ENCODE measurements at places on chromosomes 5 and 9.

- DNase-seq = no peak
These were observed 282.7 kb upstream of the POU5F2 start for GRCh38 chr5:94024101-94024500.

DNA sequence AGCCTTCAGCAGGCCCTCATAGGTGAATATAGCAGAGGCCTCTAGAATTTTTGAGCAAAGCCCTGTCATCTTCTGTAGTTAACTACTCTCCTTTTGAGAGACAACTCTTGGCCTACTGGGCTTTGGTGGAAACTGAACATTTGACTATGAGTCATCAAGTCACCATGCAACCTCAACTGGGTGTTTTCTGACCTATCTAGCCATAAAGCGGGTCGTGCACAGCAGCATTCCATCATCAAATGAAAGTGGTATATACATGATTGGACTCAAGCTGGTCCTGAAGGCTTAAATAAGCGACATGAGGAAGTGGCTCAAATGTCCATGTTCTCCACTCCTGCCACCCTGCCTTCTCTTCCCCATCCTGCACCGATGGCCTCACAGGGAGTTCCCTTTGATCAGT, 1115.5 kb downstream of the TAF11L14 start:
- DNase-seq = no peak

- DNase-seq = no peak
These were observed 817.1 kb downstream of the TLR4 start for GRCh38 chr9:118521261-118521660.

DNA sequence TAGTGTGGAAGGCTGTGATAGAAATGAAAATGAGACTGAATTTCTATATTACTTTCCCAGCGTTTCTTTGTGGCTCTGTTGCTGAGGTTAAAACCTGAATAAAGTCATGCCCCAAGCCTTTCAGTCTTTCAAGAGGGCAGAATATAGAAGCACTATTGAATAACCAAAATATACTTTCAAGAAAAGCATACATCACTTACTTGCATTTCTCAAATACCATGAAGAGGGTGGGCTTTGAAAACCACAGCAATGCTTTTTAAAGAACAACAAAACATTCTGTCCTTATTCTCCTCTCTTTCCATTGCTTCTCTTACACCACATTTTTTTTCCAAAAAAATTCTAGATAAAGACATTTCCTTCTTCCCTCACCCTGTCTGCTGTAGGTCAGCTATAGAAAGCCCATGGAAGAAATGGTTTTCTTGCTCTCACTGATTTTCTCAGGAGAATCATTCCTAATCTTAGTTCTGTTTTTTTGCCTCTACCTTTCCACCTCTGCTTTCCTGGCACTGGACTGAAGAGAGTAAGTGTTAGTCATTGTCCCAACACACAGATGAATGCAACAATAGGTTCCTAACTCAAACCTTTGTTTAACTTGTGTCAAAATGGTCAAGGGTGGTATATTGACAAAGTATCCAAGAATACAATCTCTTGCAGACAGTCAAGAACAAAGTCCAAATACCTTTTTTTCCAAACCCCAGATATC, 51.6 kb downstream of the NUDT12 start:
- no peak for DNase-seq

DNA sequence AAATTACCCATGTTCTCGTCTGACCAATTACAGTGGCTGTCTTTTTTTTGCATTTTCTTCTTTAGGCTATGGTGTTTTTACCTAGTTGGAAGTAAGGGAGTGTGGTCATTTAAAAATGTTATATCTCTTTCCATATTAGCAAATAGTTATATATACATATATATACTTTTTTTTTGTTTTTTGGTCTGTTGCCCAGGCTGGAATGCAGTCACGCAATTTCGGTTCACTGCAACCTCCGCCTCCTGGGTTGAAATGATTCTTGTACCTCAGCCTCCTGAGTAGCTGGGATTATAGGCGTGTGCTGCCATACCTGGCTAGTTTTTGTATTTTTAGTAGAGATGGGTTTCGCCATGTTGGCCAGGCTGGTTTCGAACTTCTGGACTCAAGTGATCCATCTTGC, 12.3 kb downstream of the MARCHF6 start:
- DNase-seq = no peak

DNA sequence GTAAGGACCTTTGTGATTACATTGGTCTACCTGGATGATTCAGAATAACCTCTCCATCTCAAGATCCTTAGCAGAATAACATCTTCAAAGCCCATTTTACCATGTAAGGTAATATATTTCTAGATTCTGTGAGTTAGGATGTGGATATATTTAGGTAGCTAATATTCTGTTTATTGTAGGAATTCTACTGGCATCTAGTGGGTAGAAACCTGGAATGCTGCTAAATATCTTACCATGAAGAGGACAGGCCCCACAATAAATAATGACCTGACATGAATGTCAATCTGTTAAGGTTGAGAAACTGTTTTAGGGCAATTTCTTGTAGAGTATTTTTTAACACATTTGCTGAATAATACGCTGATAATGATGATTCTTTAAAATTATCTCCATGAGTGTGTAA, 426.8 kb downstream of the MAN2A1 start:
- no peak for DNase-seq

GRCh38 chr5:95801532-95801931, 21.0 kb downstream of the GLRX start:
- no peak for DNase-seq

DNA sequence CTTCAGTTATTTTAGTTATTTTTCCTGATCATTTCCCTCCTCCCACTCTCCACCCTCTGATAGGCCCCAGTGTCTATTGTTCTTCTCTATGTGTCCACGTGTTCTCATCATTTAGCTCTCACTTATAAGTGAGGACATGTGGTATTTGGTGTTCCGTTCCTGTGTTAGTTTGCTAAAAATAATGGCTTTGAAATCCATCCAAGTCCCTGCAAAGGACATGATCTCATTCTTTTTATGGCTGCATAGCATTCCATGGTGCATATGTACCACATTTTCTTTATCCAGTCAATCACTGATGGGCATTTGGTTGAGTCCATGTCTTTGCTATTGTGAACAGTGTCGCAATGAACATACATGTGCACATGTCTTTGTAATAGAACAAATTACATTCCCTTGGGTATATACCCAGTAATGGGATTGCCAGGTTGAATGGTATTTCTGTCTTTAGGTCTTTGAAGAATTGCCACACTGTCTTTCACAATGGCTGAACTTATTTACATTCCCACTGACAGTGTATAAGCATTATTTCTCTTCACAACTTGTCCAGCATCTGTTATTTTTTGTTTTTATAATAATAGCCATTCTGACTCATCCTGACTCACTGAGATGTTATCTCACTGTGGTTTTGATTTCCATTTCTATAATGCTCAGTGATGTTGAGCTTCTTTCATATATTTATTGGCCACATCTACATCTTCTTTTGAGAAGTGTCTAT, 17.2 kb upstream of the DIRAS2 start:
- no peak for DNase-seq

- no peak for DNase-seq
These were observed 3.9 kb upstream of the MAN1B1 start for GRCh38 chr9:137082925-137083290.

All from activated T-cell treated with anti-CD3 and anti-CD28 coated beads for 1 hour (primary cell).